ENCODE measurements at places on chromosomes 2 and 18.
A peak's percentile ranks its signal among the peaks of the same experiment; 100 is the strongest.

- DNase-seq: no peak
Observed at GRCh38 chr2:60818272-60818671, 62.2 kb downstream of the PAPOLG start.

- peak; percentile 85 for DNase-seq
Observed at GRCh38 chr2:207930747-207931146, 94.6 kb downstream of the PLEKHM3 start.

DNA sequence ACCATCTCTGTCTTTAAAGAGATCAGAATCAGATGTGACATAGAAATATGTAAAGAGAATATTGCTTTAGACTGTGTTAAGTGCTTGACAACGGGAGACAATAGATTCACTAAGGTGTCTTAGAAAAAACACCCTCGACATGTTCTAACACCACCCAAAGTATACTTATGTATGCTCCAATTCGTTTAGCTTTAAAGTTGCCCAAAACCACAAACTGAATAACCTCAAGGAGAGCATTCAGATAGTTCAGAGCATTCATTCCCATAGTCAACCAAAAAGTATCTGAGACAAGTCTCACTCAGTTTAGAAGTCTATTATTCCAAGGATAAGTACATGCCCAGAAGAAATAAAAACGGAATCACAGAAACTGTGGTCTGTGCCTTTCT lies 96.4 kb downstream of the KYNU start:
- no peak for DNase-seq

GRCh38 chr2:191056228-191056627 lies 42.3 kb upstream of the STAT1 start:
- no peak for DNase-seq

DNA sequence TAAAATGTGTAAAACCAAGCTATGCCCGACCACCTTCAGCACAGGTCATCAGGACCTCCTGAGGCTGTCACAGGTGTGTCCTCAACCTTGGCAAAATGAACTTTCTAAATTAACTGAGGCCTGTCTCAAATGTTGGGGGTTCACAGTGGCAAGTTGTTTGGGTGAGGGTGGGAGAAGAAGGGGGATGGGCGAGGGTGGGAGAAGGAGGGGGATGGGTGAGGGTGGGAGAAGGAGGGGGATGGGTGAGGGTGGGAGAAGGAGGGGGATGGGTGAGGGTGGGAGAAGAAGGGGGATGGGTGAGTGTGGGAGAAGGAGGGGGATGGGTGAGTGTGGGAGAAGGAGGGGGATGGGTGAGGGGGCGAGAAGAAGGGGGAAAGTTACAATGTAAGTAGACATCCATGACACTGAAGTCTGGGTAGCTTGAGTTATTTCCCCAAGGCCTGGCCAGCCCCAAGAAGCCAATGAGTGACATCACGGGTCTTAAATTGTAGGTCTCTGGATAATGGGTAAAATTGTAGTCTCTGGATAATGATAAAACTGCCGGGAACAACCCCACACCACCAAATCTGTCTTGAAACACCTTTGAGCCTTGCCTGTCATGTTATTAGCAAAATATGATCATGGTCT lies 56.3 kb downstream of the TIMM21 start:
- no peak for DNase-seq

GRCh38 chr2:114651933-114652332 lies 209.5 kb downstream of the DPP10 start:
- DNase-seq: no peak

DNA sequence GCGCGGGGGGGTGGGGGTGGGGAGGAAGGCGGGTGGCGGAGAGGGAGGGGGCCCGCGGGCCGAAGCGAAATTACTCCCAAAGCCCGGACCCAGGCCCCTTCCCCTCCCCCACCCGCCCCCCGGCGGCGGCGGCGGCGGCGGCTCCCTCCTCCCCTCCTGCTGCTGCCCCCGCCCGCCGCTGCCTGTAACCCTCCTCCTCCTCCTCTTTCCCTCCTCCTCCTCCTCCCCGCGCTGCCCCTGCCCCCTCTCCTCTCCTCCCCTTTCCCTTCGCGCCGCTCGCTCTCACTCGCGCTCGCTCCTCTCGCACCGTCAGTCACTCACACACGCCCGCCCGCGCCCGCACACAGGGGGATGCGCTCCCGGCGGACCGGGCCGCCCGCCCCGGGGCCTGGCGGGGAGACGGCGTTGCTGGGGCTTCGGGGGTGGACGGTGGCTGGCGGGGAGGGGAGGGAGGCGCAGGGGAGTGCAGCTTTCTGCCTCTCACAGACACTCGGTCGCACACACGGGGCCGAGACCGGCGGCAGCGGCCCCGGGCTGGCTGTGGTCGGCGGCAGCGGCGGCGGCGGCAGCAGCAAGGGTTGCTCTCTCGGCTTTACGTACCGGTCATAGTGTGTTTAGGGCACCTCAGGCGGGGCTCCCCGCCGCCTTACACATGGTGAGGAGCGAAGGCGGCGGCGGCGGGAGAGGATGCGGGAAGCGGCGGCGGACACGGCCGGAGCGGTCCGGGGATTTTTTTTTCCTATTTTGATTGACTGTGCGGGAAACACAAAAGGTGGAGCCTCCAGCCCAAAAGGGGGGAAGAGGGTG lies 405 bp downstream of the SP3 start:
- DNase-seq: peak; percentile 73

- no peak for DNase-seq
Observed at GRCh38 chr18:10401521-10401920, 52.9 kb upstream of the APCDD1 start.

GRCh38 chr2:213537579-213537978 lies 253.3 kb downstream of the SPAG16 start:
- DNase-seq: no peak

GRCh38 chr18:34098109-34098508 lies 126.6 kb downstream of the NOL4 start:
- no peak for DNase-seq

DNA sequence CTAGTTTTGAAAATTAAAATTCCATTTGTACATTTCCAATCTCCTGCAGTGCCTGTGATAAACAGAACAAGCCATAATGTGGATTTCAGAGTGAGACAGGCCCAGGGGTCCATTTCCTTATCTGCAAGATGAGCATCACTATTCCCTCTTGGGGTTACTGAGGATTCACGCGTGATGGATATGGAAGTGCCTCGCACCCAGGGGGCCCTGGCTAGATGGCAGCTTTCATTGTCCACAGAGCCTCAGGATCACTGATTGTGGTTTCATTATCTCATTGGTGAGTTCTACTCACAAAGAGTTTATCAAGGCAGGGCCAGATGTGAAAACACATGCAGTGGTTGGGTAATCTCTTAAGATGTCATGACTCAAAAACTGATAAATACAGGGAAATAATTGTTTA lies 11.6 kb downstream of the CNGA3 start:
- no peak for DNase-seq

GRCh38 chr2:219911541-219911940 lies 284.1 kb downstream of the SLC4A3 start:
- no peak for DNase-seq

DNA sequence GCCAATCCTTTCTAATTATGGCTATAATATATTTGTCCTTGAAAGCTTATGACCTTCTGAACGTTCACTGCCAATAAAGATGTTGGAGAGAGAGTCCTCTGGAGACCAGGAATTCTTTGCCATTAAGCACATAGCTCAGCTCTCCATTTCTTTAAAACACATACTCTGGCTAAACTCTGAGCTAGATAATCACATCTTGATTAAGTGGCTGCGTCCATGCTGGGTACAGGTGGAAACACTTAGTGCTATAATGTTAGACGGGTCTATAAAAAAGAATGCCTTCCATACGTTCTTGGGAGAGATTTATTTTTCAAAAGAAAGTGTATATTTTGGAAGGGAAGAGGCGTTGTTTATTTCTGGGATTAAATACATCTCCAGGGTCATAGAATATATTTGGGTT lies 314.5 kb downstream of the LPIN1 start:
- no peak for DNase-seq

DNA sequence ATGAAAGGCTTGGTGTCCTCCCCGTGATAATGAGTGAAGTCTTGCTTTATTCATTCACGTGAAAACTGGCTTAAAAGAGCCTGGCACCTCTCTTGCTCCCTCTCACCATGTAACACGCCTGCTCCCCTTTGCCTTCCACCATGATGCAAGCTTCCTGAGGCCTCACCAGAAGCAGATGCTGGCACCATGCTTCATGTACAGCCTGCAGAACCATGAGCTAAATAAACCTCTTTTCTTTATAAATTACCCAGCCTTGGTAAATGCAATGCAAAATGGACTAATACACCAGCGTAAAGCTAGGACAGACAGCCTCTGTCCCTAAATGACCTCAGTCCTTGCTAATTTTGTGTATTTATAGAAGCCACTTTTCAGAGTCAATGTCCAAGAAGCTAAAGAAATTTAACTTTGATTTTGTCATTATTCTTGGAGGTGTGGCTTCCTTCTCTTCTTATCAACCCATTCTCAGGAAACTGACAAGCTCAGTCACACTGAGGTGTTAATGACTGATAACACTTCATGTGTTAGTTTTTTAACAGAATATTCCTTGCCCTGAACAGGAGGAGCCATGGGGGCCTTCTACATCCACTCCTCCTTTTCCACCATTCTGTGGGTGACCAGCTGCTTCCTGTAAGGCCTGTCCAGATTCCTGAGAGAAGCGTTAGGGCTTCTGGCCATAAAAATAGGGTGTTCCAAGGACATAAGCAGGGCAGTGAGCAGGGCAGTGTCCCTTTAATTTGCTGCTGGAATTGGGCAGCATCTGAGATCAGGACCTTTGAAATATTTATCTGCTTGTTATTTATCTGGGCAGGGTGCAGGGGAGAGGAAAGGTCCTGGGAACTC lies 38.0 kb upstream of the EPAS1 start:
- no peak for DNase-seq

DNA sequence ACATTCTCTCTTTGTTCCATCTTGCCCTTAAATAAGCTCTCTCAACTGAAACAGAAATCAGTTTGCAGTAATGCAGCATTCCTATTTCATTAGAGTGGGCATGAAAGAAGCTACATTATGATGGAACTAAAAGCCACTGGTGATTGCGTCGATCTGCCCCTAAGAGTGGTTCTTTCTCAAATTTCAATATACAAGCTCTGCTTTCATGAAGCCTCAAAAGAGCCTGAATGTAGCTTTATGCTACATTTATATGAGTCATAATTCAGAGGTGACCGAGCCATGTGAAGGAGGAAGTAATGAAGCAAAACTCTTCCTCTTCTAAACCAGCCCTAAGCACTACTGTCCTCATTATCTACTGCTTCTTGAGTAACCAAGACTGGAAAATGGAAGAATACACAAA lies 64.8 kb upstream of the CYTIP start:
- no peak for DNase-seq

DNA sequence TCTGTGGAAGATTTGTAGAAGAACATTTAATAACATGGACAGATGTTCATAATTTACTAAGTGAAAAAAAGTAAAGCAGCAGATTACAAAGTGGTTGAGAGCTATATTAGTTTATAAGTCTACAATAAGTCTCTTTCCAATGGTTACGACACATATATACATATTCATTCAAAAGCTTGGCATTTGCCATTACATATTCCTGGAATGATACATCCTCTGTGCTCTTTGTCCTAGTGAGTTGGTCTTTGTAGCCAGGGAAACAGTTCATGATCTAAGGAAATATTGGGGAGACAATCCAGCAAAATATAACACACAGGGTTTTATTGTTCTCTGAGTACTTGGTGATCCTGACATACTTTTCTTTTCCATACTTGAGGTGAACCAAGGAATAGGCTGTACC lies 32.5 kb upstream of the SOS1 start:
- DNase-seq: no peak

DNA sequence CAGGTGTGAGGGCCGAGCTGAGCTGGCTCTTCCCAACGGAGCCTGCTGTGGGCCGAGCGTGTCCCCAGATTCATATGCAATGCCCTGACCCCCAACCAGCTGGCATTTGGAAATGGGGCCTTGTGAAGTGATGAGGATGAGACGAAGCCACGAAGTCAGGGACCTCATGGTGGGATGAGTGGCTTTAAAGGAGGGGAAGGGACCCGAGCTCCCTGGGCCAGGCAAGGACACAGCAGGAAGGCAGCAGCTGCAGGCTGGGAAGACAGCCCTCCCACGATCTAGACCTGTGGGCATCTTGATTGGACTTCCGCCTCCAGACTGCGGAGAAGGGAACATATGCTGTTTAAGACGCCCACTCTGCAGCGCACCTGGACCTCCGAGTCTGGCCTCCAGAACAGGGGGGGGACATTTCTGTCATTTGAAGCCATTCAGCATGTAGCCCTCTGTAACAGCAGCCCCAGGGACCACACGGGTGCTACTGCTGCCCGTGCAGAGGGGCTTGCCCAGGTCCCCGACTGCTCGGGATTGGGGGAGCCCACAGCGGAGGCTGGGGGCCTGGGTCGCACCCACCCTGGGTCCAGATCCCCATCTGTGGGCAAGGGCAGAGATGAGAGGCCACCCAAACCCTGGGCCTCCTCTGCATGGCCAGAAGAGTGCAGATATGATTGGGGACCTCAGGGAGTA lies 27.2 kb downstream of the KIF1A start:
- DNase-seq: no peak

DNA sequence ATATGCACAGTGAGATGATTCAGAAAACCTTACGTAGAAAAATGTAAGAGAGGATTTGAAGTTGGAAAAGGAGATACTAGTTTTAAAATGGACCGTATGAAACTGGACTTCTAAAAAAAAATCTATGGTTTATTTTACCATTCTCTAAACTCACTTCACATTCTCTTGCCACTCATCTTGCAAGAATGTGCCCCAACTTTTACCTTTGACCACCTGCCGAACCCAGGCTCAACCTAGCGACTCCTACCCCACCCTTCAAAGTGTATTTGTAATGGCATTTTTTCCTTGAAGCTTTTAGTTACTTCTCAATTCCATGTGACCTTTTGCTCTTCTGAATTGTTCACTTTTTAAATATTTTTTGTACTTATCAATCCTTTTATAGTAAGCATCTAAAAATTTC lies 160.8 kb downstream of the PHLPP1 start:
- DNase-seq: no peak

DNA sequence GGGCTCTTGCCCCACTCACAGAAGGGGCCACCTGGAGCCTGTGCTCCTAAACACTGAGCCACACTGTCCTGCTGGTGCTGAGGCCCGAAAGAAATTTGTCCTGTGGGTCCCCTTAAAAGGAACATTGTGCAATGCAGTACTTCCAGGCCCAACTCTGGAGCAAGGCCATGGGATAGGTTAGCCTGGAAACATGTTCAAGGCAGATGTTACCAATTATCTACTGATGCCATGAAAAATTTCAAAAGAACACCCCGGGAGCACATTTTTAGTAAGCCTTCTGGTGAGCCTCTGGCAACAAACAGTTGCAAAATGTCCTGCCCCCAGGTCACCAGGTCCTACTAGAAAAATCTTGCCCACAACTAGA lies 12.3 kb upstream of the PTMA start:
- no peak for DNase-seq

DNA sequence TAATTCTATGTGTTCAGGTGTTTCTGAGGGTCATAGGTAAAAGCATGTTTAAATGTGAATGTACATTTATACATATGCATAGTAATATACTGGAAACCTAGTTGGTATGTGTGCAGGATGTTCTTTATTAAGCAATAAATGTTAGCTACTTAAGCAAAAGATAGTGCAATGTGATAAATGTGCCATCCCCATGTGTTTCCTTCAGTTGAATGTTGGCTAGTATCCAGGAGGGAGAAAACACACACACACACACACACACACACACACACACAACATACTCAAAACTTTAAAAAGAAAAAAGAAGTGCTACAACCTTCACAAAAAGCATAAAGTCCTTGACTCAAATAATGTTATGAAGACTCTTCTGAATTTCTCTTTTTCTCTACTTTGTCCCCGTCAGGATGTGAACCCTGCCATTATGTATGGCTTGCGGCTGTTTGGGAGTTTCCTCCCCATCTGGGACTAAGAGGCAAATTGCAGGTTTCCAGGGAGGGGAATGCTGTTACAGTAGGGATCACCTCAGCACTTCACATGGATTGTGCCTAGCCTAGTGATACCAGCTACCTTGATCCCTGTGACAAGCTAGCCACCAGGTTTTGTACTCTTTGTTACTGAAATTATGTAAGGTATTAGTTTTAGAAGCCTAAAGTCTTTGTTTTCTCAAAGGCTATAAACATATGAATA lies 82.6 kb downstream of the IKZF2 start:
- DNase-seq: no peak
